ENCODE measurements at places on chromosomes 1 and 21.

- DNase-seq, result no peak
Observed at GRCh38 chr1:30976143-30976542, 67.6 kb upstream of the SDC3 start.

DNA sequence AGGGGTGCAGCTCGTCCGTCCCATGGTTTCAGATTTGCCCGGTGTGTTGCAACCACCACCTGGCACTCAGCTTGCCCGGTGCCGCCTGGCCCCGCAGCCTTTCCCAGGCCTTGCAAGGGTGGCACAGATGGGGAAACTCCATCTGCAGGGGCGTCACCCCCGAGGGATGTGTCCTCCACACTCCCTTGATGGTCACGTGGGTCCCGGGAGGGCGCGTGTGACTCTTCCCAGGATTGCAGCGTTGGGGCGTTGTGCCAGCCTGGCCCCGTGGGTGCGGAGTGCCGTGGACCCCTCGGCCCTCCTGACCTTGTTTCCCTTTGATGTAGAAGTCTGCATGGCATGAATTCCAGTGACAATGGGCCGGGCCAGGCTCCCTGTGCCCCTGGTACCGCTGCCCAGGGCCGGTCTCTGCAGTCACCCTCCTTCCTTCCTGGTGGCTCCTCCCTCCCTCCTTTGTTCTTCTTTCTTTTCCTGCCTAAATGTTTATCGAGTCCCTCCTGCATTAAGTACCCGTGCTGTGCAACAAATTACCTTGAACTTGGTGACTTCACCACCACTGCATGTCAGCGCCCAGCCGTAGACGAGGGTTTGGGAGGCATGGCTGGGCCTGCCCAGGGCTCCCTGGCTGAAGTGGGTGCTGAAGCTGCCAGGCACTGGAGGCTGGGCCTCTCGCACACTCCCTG is 22.9 kb downstream of the RRP1 start:
- no peak for DNase-seq

DNA sequence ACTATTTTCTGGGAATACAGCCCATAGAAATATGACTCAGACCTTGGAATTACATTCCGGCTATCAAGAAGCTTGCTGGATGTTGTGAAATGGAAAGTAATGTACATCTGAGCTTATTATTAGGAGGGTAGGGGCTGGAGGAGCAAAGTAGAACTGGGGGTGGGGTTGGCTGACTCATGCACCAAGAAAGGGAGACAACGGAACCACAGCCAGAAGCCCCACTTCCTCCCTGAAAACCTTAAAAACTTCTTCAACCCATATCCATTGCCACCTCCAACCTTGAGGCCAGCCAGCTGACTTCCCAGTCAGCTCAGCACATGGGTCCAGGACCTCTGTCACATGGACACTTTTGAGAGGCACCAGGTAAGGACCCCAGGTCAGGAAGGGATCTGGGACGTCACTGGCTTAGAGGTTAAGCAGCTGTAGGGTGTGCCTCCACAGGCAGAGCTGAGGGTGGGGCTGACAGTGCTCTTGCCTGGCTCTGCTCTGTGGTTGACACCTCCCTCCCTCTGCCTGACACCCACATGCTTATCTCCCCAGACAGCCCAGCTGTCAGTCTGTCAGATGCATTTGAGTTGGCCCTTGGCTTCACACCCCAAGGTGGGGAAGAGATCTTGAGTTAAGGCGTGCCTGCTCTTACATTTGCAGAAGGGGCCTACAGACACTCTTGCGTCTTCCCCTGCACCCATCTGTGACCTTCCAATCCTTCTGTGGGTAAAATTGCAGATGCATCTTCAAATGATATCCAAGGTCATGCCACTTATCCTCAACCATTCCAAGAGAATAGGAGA is 5.7 kb upstream of the ZNF683 start:
- DNase-seq, result peak; percentile 83

DNA sequence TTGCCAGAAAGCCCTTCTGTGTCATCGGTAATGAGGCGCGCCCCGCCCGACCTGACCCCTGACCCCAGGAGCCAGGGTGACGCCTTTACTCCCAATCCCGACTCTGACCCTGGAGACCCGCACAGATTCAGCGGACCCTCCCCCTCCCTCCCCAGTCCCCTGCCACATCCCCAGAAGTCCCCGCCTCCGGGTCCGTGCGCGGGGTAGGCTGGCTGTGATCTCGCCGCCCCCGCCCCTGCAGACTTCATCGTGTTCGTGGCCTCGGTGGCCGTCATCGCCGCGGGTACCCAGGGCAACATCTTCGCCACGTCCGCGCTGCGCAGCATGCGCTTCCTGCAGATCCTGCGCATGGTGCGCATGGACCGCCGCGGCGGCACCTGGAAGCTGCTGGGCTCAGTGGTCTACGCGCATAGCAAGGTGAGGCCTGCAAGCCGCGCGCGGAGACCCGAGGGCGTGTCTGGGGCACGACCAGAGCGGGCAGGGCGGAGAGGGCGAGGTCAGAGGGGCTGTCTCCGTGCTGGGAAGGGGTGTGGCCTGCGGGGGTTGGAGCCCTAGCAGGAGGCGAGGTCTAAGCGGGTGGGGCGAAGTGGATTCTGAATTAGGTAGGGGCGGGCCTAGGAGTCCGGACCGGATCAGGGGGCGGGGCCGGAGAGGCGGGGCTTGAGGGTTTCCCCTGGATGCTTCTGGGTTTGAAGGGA is 34.8 kb downstream of the KCNQ4 start:
- peak; percentile 81 for DNase-seq

DNA sequence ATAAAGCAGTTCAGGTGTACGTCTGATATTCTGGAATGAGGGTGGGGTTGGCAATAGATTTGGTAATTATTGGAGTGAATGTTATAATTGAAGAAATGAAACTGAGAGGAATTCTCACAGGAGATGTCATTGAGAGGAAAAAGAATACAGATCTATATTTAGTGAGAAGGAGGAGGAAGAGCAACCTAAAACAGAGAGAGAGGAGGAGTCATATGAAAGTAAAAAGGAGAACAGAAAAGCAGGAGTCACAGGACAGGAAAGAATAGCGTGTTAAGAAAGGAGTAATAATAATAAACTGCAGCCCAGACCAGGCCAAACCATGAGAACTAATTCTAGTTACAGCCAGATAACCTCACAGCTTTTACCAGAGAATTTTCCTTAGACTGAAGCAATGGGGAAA is 62.7 kb upstream of the MROH9 start:
- no peak for DNase-seq
